NCI-H526 treated with DMSO at 0.1 percent for 48 hours (cell line): ENCODE measurements at places on chromosomes 6 and 20.

DNA sequence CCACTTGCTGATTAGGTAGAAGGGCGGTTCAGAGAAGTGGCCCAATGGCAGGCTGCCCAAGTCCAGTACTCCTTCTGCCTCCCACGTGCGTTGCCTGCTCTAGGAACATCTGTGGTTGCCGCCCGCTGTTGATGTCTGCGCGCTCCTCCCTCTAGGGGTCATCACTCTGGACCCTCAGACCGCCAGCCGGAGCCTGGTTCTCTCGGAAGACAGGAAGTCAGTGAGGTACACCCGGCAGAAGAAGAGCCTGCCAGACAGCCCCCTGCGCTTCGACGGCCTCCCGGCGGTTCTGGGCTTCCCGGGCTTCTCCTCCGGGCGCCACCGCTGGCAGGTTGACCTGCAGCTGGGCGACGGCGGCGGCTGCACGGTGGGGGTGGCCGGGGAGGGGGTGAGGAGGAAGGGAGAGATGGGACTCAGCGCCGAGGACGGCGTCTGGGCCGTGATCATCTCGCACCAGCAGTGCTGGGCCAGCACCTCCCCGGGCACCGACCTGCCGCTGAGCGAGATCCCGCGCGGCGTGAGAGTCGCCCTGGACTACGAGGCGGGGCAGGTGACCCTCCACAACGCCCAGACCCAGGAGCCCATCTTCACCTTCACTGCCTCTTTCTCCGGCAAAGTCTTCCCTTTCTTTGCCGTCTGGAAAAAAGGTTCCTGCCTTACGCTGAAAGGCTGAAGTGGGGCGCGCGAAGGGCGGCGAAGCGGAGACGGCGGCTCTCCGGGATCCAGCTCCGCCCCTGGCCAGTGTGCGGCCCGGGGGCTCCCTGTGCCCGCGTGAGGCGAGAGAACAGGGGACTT, 8.5 kb downstream of the TRIM15 start:
- no peak for DNase-seq

GRCh38 chr6:169075915-169076654, 177.6 kb downstream of the THBS2 start:
- no peak for DNase-seq

GRCh38 chr6:125357515-125358256, 55.9 kb upstream of the HDDC2 start:
- DNase-seq = no peak

GRCh38 chr6:154329350-154330170, 27.0 kb downstream of the IPCEF1 start:
- no peak for DNase-seq

DNA sequence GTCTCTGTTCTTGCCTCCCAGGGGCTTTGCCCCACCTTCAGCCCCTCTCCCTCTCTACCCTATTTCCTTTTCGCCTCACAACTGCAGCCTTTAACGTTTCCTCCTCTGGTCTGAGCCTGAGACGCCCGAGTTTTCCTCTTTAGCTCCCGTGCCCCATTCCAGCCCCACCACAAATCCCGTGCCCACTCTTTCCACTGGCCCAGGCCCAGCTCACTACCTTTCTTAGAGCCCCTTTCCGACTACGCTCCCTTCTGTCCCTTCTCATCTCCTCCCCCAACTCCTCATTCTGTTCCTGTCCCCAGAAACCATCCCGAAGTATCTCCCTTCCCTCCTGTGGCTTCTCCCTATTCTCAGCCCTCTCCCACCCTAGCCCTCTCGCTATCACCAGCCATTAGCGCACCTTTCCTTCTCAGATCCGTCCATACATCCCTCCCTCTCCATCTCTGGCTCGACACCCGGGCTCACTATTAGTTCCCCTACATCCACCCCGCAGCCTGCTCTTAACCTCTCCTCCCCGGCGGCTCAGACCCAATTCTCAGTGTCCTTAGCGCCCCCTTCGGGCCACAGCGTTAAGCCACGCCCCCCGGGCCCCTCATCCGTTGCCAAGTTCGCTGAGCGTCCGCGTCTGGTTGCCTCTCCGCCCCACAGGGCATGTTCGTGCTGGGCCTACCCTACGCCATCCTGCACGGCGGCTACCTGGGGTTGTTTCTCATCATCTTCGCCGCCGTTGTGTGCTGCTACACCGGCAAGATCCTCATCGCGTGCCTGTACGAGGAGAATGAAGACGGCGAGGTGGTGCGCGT, 2.7 kb downstream of the SLC32A1 start:
- no peak for DNase-seq

GRCh38 chr20:22374066-22374465, 210.3 kb downstream of the FOXA2 start:
- no peak for DNase-seq

- no peak for DNase-seq
Observed at GRCh38 chr6:163389354-163389753, 25.2 kb upstream of the QKI start.

GRCh38 chr20:36158160-36158741, 3.7 kb downstream of the EPB41L1 start:
- no peak for DNase-seq

DNA sequence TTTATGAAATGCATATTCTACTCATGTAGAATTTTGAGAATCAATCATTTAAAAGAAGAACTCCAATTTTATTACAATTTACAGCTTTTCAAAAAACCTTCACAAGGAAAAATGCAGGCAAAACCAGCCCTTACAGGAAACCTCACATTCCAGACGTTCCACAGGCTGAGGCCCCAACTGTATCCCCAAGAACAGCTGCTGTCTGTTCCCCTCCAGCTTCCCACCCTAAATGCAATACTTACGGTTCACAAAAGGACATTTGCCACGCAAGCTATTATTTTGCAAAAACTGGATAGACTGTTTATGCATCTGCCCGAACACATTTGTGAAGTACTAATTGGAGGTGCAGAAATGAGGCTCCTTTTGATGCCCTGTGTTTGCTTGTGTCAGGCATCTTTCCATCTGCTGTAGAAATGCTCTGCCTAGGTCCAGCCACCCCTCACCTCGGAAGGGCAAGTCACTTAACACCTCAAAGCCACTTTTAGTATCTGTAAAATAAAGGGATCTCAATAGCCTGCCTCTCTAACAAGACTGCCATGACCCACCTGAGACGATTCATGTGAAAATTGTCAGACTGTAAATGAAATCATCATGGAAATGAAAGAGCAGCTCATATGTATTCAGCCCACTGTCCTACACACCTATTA, 26.5 kb downstream of the PDE10A start:
- no peak for DNase-seq

- no peak for DNase-seq
Observed at GRCh38 chr6:43950051-43950605, 177.1 kb downstream of the MRPL14 start.

- no peak for DNase-seq
Observed at GRCh38 chr20:2706688-2707352, 14.2 kb downstream of the EBF4 start.
